ENCODE measurements at places on chromosomes 5 and 9. TPM values are rescaled to one million over a fixed set of nuclear protein-coding genes. Genes with fewer than 3 reads are reported as not detected.

ADRB2 gene
- 0.60 TPM for total RNA-seq

SOHLH1 gene
- not detected for total RNA-seq

ARL14EPL gene
- total RNA-seq: not detected

RRAGA gene
- 41.6 TPM for total RNA-seq

EIF4E1B gene
- not detected for total RNA-seq

BICD2 gene
- total RNA-seq: 15.4 TPM

FBXO38 gene
- total RNA-seq: 68.5 TPM

SPATA31E1 gene
- total RNA-seq: not detected

AMBP gene
- total RNA-seq: not detected

SURF1 gene
- total RNA-seq: 32.7 TPM

CKMT2 gene
- total RNA-seq: not detected

BAAT gene
- 0.19 TPM for total RNA-seq

IL7R gene
- 143 TPM for total RNA-seq

PRSS3 gene
- not detected for total RNA-seq

CLTB gene
- total RNA-seq: 41.9 TPM

SPINK1 gene
- not detected for total RNA-seq

AK1 gene
- total RNA-seq: 41.9 TPM

FBN2 gene
- 0.05 TPM for total RNA-seq

DMRT2 gene
- total RNA-seq: not detected

PRDM12 gene
- not detected for total RNA-seq

OMD gene
- not detected for total RNA-seq

PCDHB13 gene
- not detected for total RNA-seq

PCDHGB5 gene
- 0.21 TPM for total RNA-seq

CBY3 gene
- total RNA-seq: not detected

BNC2 gene
- total RNA-seq: 0.32 TPM

F2RL2 gene
- total RNA-seq: not detected

TMCO6 gene
- 35.0 TPM for total RNA-seq

PPIC gene
- total RNA-seq: not detected

STK32A gene
- total RNA-seq: not detected

RASGEF1C gene
- not detected for total RNA-seq

C9orf153 gene
- 0.21 TPM for total RNA-seq

UNC5A gene
- total RNA-seq: not detected

ATP10B gene
- not detected for total RNA-seq

SNX18 gene
- total RNA-seq: 8.4 TPM

SPINK4 gene
- total RNA-seq: not detected

CCDC112 gene
- total RNA-seq: 2.1 TPM

GPR150 gene
- 1.7 TPM for total RNA-seq

ZNF883 gene
- 0.49 TPM for total RNA-seq

GABRA1 gene
- total RNA-seq: not detected

PLPP7 gene
- 0.31 TPM for total RNA-seq

NUTM2G gene
- not detected for total RNA-seq

GDA gene
- not detected for total RNA-seq

CDH9 gene
- not detected for total RNA-seq

ZNF346 gene
- total RNA-seq: 19.6 TPM

LRRTM2 gene
- 0.23 TPM for total RNA-seq

DIRAS2 gene
- total RNA-seq: not detected

DPYSL3 gene
- 0.12 TPM for total RNA-seq

LTC4S gene
- total RNA-seq: 1.5 TPM

Measured in activated T-cell treated with anti-CD3 and anti-CD28 coated beads, Interleukin-2, amount 50 U/mL, for 72 hours (primary cell).